ENCODE measurements at places on chromosomes 2 and 18. TPM values are rescaled to one million over a fixed set of nuclear protein-coding genes. Genes with fewer than 3 reads are reported as not detected.
A peak's percentile ranks its signal among the peaks of the same experiment; 100 is the strongest.

GRCh38 chr2:31236433-31237205, 2.7 kb downstream of the EHD3 start:
- DNase-seq: no peak

DNA sequence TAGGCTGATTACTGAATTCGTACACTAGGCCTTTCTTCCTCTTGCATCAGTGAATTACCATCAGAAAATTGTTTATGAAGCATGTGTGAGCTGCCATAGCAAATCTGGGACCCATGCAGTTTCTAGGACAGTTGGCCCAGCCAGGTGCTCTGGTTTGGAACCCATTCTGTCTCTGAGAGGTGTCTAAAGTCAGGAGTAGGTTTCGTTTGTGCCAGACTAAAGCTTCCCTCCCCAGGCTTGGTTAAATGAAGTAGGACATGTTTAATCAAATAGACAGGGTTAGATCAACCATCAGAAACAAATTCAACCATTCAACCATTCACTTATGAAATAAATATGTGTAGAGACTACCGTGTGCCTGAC, 176.9 kb downstream of the ALPK2 start:
- no peak for DNase-seq

GRCh38 chr2:44941551-44942234, at the start of gene SIX3:
Gene SIX3 (plus strand): TSS chr2:44941702. CDS start chr2:44942105, 403 bp downstream.
- DNase-seq: no peak

DNA sequence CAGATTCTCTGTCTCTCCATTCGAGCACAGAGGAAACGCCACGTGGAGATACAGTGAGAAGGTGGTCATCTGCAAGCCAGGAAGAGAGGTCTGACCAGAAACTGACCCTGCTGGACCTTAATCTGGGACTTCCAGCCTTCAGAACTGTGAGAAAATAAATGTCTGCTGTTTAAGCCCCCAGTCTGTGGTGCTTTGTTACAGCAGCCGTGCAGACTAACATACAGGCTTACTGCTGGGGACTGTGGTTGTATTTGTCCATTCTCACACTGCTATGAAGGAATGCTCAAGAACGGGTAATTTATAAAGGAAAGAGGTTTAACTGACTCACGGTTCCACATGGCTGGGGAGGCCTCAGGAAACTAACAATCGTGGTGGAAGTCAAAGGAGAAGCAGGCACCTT, 432.7 kb downstream of the IRS1 start:
- no peak for DNase-seq

GRCh38 chr2:112257575-112257974, 2.7 kb upstream of the ZC3H8 start:
- no peak for DNase-seq

- no peak for DNase-seq
Measured at GRCh38 chr18:9775178-9775577, 67.1 kb downstream of the RAB31 start.

DNA sequence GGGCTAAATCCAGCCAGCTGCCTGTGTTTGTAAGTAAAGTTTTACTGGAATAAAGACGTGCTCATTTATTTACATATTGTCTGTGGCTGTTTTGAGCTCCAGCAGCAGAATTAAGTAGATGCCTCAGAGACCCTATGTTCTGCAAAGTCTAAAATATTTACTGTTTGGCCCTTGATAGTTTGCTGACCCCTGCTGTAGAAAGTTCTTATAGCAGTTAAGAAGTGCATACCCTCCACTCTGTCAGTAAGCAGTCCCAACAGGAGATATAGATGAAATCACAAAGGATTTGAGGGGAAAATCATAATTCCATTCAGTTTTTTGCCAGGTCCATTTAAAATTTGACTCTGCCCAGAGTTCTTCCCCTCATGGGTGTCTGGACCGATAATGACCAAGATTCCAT, 50.1 kb upstream of the ITM2C start:
- no peak for DNase-seq

- DNase-seq: no peak
Measured at GRCh38 chr2:40165509-40165844, 286.4 kb downstream of the SLC8A1 start.

- peak; percentile 67 for DNase-seq
Measured at GRCh38 chr2:239275847-239276831, 124.7 kb downstream of the HDAC4 start.

DNA sequence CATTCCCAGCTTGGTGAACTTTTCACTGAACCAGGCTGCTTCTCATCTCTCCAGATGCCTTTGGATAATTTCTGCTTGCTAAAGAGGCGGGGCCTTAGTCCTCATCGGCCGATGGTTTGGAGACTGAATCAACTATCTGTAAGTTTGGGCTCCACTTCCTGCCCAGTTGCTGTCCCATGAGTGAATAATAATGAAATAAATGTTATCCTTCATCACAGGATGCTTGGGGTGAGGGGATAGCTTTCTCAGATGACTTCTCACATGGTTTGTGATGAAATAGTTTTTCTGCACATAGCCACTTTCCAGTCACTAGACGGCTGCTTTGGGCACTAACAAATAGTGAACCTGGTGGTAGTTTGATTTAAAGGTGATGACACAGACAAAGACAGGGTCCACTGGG, 376.6 kb upstream of the TRIB2 start:
- no peak for DNase-seq

DNA sequence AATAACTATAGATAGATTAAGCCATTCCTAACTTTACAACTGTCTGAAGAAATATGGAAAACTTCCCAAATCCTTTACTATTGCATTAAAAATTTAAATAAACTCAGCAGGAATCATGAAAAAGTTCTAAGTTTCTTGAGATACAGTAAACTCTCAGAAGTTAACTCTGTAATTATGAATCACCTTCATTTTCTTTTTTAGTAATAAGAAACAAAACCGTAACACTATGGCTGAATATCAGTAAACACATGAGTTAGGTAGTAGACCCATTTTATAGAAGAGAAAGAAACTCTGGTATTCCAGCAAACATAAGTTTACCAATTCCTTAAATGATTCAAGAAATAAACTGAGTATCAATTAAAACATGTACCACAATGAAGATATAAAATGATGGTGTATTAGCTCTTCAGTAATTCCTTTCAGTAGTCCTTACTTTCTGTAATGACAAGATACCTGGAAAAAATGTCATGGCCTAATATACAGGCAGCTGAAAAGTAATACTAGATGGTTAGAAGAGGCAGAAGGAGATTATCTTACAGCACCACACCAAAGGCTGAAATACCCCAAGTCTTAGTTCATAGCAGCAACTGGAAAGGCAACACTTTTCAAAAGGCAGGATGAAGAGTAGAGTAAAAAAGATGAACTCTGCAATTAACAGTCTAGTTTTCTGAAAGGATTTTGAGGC, 11.5 kb downstream of the TRIP12 start:
- DNase-seq: no peak

DNA sequence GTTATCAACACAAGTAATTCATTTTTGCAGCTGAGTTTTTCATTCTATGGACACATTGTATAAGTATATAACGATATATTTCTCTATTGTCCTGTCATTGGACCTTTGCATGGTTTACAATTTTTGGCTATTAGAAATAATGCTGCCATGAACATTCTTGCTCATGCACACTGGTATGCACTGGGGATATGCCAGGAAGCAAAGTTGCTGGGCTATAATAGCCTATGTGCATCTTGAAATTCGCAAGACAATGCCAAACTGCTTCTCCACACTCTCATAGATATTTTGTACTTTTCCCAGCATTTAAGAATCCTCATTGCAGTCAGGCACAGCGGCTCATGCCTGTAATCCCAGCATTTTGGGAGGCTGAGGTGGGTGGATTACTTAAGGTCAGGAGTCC, 852.6 kb upstream of the ID2 start:
- DNase-seq: no peak

DNA sequence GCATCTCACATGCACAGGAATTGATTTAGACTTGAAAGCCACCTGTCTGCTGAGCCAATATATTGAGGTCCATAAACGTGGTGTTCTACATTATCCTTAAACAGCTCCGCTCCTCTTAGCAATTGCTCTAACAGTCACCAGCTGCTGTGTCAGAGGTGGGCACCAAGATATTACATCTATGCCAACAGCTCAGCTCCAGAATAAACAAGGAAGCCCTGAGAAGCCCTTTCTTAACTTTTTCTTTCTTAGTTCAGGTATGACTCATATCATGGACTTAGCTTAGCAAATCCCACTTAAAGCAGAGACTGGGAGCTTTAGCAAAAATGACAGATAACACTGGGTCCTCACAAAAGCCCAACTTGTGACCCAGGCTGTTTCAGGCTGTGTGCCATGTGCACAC, 436.6 kb downstream of the IRS1 start:
- no peak for DNase-seq

- DNase-seq: peak; percentile 68
Measured at GRCh38 chr2:120203251-120204021, 19.8 kb downstream of the TMEM185B start.

The LPIN1 gene
- 62.9 TPM for total RNA-seq

The KCNG2 gene
- 0.46 TPM for total RNA-seq
